ENCODE measurements at places on chromosomes 16 and 17. TPM values are rescaled to one million over a fixed set of nuclear protein-coding genes. Genes with fewer than 3 reads are reported as not detected.
A peak's percentile ranks its signal among the peaks of the same experiment; 100 is the strongest.

GRCh38 chr17:3719265-3719664 lies 4.4 kb upstream of the HASPIN start:
- no peak for DNase-seq

- no peak for DNase-seq
Measured at GRCh38 chr17:40726919-40727318, 23.4 kb upstream of the KRT24 start.

- DNase-seq = peak; percentile 94
Measured at GRCh38 chr17:21511363-21512195, 135.4 kb downstream of the KCNJ12 start.

DNA sequence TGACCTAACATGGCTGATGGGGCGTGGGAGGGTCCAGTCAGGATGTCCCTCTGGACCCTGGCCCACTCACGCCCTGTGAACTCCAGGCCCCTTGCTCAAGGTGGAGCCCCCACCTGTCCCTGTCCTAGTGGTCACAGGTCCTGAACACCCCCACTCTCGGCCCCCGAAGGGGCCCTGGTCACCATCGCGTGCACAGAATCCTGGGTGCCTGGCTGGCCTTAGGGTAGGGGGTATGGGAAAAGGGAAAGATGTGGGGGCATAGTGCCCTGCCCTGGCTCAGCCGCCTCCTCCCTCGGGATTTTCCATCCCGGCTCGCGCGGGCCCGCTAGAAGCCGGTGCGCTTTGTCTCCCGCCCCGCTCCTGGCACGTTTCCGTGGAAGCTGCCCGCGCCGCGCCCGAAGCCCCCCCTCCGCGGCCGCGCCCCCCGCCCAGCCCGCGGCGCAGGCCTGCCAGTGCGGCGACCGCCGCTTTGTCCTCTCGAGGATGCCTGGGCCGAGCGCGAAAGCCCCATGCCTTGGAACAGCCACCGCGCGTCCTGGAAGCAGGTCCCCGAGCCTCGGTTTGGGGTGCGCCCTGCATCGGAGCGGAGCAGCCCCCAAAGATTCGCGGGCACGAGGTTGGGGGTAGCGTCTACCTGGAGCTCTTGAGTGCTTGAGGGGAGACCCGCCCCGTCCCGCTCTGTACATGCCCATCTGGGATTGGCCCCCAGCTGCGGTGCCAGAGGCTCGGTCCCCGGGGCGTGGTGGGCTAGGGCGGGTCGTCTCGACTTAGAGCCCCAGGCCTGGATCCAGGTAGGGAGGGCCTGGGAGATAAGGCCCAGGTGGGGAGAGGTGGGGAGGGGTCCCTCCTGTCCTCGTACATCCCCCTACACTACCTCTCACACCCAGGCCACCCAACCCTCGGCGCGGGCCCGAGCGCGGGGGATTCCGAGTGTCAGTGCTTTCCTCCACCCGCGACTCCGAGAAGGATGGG lies 1.3 kb downstream of the SMPD3 start:
- no peak for DNase-seq

The TBC1D3C gene
- not detected for total RNA-seq

DNA sequence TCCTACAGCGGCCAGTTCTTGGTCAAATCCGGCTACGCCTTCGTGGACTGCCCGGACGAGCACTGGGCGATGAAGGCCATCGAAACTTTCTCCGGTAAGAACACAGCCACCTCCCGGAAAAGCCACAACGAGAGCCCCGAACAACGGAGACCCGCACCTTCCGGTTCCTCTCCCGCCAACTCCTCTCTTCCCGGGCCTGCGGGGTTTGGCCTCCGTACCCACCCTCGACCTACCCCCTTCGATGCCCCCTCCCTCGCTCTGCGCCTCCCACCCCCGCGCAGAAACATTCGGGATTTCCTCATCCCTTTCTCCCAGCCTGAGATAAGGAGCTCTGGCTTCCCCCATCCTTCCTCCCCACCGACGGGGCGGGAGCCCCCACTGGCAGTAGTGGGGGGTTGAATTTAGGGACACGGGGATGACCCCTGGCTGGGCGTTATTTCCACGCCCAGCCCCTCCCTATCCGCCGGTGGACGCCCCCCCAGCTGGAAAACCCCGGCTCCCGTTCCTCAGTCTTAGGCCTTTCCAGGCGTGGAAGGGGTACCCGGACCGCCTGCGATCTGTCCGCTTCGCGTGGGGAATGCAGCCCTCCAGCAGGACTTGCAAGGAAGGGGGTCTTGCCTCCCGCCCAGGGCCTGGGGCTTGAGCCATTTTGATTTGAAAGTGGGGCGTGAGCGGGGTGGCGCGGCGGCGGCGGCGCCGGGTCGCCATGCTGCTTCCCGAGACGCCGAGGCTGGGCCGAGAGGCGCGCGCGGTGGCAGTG lies 822 bp downstream of the IGF2BP1 start:
- no peak for DNase-seq

DNA sequence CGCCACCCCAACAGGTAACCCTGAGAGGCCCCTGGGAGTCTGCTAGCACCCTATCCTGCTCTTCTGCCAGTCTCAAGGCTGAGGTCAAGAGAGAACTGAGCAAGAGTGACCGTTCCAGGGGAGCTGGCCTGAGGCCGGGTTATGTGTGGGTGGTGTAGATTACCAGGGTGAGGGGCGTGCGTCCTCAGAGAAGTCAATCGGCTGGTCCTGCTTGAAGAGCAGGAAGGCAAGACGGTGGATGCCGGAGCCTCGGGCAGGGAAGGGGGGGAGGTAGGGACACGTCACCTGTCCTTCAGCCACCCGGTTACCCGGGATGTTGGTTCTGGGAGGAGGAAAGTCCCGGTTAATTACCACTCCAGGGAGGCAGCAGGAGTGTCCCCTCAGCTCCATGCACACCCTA lies 2.6 kb upstream of the TRIM65 start:
- DNase-seq = no peak

- no peak for DNase-seq
Measured at GRCh38 chr17:46026166-46027047, 27.4 kb downstream of the STH start.

- DNase-seq = no peak
Measured at GRCh38 chr17:83135692-83136091, 56.3 kb downstream of the METRNL start.

DNA sequence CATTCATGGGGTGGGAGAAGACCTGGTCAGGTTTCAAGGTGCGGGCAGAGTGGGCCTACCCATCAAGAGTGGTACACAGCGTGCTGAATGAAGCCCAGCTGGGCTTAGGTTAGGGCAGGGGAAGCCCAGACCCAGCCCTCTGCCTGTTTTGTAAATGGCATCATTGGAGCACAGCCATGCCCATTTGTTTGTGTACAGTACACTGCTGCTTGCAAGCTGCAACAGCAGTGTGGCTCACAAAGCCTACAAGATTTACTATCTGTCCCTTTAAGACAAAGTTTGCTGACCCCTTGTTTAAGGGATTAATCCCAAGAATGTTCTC lies 230.1 kb upstream of the TNRC6C start:
- DNase-seq = no peak

DNA sequence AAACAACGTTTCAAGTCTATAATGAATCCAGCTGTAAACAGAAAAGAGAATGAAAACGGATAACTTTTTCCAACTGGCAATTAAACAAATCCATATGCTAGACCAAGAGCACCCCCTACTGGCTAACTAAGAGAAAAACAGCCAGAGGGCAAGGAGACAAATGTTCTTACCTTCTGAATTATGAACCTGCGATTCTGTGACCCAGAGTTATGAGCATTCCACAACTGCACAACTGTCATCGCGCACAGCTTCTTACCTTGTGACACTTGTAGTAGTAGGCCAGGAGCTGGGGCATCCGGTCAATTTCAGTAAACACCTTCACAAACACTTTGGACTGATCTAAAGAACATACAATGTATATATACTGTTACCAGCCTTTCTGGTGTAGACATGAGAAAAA lies 18.6 kb downstream of the COG7 start:
- DNase-seq = peak; percentile 88

GRCh38 chr17:49365667-49366066 lies 3.6 kb upstream of the ZNF652 start:
- peak; percentile 40 for DNase-seq

- DNase-seq = no peak
Measured at GRCh38 chr17:73401911-73402310, 90.1 kb upstream of the CDC42EP4 start.

GRCh38 chr17:39863244-39863917 lies 731 bp downstream of the IKZF3 start:
- no peak for DNase-seq

GRCh38 chr17:80452173-80452915 lies 24.1 kb downstream of the NPTX1 start:
- no peak for DNase-seq

- DNase-seq = peak; percentile 90
Measured at GRCh38 chr16:68756239-68756915, 19.3 kb downstream of the CDH1 start.

DNA sequence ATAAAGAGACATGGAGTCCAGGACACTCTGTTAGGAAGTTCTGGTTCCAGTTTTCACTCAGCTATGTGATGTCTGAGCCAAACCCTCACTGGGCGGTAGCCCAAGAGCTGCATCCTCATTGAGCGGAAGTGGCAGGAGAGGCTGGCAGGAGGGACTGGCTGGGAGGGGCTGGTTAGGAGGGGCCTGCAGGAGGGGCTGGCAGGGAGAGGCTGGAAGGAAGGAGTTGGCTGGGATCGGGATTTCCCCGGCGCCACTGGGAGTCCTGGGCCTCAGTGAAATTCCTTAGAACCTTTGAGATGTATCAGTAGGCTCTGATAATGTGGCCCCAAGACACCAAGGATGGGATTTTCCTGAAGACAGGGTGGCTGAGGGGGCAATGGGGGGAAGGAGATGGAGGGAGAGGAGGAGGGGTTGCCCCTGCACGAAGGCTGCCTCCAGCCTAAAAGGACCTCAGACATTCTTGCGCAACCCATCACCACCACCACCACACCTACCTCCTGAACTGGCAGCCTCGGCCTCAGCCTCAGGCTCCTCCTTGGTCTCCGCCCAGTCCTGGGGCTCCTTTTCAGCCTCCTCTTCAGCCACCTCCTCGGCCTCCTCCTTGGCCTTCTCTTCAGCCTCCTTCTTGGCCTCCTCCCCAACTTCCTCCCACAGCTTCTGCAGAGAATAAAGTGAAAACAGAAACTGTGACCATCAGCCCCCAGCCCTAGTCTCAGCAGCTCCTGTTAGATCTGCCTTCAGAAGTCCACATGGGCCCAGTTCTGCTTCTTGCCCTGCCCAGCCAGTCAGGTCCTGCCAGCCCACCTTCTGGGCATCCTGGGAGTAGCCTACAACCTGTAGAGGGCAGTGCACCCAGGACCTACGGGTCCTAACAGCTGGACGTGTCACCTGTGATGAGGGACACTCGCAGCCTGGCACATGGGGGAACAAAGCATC lies 31.7 kb downstream of the CNGB1 start:
- peak; percentile 64 for DNase-seq

GRCh38 chr17:1267471-1267943 lies 2.7 kb upstream of the BHLHA9 start:
- DNase-seq = peak; percentile 35

- peak; percentile 54 for DNase-seq
Measured at GRCh38 chr17:77127735-77128361, 12.9 kb upstream of the SEC14L1 start.

DNA sequence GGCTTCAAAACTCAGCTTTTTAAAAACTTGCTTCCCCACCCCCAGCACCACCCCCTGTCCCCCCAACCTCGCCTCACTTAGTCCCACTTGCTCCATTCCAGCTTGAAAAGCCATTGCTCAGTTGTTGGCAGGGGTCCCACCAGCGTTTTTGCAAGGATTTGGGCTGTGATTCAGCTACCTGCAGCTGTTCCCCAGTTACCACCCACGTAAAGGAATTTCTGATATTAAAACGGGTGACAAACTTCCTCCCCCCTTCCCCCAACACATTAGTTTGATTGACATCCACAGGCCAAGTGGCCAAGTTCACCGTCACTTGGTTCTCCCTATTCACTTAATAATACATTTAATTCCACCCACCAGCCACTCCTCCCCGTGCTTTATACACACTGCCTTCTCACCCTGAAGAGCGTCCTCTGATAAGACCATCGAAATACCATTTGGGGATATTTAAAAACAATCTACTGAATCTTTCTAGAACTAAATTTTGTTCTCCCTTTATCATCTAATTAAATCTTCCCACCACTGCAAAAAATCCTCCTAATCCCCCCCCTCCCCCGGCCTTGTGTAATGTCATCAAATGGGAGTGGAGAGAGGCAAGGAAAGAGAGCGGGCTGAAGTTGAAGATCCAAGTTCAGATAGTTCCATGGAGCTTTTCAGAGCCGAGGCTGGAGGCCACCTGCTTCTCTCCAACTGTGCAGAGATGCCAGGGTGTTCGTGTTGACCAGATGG lies 55.1 kb downstream of the SOX9 start:
- no peak for DNase-seq

DNA sequence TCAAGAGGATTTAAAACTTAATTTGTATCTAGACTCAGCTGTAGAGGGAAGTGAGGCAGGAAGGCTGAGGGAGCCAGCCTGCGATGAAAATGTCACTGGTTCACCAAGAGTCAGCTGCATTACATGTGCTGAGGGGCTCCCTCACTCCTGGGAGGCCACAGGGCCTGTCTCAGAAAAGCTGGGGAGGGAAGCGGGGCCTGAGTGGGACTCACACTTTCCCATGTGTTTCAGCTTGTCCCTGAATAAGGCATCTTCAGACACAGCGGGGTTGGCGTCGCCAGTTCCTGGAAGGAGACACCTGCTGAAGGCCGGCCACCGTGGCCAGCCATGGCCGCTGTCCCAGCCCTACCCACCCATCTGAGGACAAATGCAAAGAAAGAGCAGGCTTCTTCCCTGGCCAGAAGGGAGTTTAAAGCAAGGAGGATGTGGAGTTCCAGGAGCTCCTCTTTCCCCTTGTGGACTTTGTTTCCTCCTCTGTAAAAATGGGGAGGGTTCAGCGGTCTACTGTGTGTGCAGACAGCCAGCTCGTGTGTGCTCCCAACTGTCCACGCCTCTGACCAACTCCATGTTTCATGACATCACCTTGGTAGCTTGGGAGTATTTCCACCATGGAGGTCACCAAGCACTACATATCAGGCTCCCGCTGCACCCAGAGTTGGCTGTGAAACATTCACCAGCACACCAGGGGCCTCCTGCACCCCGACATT lies 19.2 kb upstream of the MRPS23 start:
- DNase-seq = no peak

DNA sequence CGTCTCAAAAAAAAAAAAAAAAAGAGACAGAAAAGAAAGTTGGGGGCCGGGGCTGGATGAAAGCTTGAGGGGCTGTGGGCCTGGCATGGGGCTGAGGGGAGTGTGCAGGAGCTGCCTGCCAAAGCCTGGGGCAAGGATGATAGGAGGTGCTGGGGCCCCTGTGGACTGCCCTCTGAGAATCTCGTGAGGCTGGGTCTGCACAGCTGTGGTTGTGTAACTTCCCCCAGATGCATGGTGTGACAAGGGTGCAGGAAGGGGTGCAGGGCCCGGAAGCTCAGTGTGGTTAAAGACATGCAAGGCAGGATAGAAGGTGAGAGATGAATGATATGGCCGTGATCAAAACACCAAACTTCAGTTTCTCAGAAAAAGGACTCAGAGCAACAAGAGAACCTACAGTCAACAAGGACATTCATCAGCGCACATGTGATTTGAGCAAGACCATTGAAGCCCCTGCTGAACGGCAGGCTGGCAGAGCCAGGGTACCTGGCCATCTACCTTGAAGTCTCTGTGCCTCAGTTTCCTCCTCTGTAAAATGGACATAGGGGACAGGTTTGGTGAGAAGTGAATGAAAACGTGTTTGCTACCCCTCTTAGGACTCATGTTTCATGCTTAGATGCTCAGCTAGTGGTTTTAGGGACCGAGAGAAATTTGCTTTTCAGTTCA lies 9.6 kb downstream of the IL32 start:
- peak; percentile 63 for DNase-seq

- DNase-seq = peak; percentile 92
Measured at GRCh38 chr16:84832488-84833143, 12.8 kb downstream of the CRISPLD2 start.

- DNase-seq = no peak
Measured at GRCh38 chr16:27816561-27816960, 247.0 kb downstream of the GSG1L start.

Data from stomach (tissue), 19 donors.